ENCODE measurements at places on chromosomes 4 and X.
A peak's percentile ranks its signal among the peaks of the same experiment; 100 is the strongest.

DNA sequence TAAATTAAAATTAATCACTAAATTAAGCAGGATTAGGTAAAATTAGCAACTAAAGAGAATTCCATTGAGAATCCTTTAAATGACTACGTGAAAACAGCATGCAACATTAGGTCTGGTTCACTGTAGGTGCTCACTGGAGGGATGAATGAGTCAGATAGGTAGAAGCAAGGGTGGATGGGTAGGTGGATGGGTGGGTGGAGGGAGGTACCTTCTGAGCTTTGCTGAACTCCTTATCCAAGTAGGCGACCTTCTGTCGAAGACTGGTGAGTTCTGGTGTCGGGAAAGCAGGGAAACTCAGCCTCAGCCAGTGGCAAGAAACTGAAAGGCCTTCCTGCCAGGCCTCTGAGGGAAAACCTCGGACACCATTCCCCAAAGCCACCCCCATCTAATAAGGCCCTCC, 3.0 kb downstream of the GRIPAP1 start:
- no peak for DNase-seq

- DNase-seq: no peak
Measured at GRCh38 chr4:182937268-182938204, 20.4 kb upstream of the DCTD start.

DNA sequence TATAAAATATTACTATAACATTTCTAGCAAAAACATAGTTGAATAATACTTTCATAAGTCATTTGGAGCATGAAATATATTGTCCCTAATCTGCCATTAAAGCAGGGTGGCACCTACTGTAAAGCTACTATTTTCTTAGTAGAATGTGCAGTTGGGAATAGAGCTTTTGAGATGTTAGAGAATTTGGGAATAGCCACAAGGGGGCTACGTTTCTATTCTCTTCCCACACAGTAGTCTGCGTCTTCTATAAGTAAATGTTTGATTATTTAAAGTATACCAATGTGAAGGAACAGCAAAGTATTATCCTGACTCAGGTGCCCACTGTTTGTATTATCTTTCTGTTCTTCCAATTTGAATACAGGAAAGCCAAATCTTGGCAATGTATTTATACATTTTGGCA, 323.2 kb upstream of the GIMD1 start:
- no peak for DNase-seq

GRCh38 chr4:38904090-38904666, 36.6 kb downstream of the FAM114A1 start:
- DNase-seq: no peak

DNA sequence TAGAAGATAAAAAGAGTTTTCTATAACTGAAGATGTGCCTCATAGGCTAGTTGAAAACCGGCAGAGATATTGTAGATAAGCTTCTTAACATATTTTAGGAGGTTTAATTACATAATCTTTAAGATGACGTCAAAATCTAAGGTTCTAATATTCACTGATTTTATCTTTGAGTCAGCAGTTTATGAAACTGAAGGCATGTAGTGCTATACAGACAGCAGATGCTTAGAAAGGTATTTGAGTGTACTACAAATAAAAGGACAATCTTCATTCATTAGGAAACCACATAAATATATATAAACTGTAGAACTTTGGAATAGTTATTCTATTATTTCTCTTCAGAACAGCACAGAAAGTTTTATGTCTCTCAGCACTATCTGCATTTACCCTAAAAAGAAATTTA, 504.8 kb downstream of the IL15 start:
- DNase-seq: no peak

- DNase-seq: no peak
Measured at GRCh38 chr4:150104404-150105027, 26.3 kb downstream of the DCLK2 start.

GRCh38 chrX:126339928-126340327, 173.8 kb upstream of the DCAF12L2 start:
- DNase-seq: no peak

- no peak for DNase-seq
Measured at GRCh38 chr4:53916431-53916889, 147.9 kb downstream of the CHIC2 start.

DNA sequence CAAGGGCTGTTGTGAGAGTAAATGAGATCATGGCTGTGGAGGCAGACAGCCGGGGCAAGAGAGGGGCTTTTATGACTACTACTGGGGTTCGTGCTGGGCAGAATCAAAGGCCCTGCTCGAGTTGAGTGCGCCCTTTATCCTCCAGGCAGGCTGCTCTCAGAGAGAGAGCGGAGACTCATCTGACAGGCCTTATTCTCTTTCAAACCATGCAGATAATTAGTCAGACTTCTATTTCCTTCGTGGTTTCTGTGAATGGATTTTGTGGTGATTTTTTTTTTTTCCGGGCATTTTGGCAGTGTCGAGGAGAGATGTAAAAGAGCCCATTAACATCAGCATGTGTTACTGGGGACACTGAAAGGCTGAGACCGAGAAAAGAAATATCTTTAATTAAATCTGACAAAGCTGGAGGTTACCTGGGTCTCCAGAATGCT, 73.6 kb downstream of the MED28 start:
- no peak for DNase-seq

- no peak for DNase-seq
Measured at GRCh38 chr4:36772154-36772516, 472.4 kb upstream of the NWD2 start.

GRCh38 chr4:39279416-39279815, 86.7 kb downstream of the RFC1 start:
- DNase-seq: no peak

DNA sequence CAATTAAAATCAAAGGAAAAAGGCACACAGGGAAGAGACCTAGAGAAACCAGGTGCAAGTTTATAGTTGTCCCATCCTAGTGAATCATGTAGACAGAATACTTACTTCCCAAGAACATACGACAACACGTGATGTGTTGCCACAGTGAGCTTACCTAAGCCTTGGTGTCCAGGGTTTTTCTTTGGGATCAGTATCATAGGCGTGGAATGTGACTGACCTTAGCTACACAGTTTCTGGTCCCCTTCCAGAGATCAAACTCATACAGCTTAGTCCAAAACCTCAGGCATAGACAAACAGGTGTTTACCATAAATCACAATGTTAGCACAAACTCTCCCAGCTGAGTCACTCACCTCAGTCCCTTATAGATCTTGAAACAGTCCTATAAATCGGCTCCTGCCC, 17.7 kb downstream of the SLC25A31 start:
- no peak for DNase-seq

DNA sequence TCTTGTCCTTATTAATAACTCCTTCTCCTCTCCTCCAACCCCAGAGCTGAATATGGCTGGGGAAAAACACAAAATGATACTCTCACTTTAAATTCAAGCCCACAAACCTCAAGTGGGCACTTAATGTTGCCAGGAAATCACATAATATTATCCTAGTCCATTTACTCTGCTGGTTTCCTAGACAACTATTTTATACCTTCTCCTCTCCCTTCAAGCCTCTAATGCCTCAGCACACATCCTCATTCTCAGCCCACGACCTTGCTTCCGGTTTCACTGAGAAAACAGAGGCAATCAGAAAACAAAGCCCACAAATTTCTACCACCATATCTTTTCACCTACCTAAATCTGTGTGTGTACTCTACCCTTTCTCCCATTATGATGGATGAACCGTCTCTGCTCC, 12.1 kb upstream of the CLCN5 start:
- DNase-seq: no peak

DNA sequence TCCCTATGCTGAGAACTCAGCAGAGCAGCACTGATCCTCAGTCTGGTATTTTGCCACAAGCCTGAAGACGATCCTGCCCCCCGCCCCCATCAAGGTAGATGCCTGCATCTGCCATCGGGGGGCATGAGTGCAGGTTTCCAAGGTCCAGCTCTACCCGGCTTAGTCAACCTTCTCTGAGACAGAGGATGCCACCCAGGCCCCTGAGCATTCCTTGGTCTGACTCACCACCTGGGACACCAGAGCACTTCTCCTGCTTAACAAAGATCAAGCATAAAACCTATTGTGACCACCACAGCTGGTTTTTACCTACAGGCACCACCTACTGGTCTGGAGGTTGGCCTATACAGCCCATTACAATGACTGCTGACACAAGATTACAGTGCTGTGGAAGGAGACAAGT, 1168.1 kb downstream of the PCDH19 start:
- DNase-seq: no peak

DNA sequence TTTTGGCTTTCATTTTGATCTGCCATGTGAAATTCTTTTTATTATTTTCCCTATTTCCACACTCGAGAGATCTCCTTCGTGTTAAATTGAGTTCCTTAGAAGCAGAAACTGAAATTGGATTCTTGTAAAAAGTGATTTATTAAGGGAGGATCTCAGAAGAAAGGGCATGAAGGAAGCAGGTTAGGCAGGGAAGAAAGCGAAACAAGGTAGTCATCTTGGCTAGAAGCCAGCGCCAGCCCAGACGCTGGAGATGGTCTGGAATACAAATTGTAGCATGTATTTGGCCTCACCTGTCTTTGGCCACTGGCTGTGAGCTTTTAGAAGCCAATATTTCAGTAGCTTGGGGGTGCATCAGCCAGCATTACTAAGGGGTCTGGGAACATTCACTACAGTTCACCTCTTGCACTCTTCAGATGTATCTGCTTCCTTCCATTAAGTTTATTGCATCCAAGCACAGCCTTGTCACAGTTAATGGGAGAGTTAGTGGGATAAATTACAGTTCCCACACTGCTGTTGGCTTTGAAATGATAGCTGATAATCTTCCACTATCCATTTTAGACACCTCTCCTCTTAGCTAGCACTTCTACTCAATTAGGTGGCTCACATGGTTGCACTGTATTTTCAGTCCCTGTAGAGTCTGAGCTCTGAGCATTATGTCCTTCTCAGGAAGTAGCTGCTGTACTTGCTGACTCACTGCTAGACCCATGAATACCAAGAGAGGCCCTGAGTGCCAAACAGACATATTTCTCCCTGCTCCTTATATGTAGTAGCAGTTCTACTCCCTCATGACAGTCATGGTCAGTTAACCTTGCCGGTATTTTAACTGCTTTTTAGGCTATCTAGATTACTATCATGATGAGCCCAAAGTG, 14.6 kb downstream of the GRXCR1 start:
- DNase-seq: no peak

DNA sequence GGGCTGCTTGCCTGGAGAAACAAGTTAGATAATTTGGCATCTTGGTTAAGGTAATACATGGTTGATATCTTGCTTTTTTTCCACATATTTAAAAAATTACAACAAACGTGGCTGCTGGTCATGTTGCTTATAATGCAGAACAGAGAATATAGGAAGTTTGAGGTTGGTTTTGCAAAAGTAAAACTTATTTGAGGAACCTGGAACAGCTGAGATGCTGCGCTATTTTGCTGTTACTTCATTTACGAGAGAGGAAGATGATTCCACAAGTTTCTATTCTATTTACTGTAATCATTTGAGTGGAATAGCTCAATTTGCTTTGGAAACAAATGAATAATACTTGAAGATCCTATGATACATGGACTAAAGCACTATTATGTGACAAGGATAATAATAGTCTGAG, 118.9 kb downstream of the TMA16 start:
- no peak for DNase-seq

GRCh38 chr4:86032476-86033022, 327.3 kb downstream of the MAPK10 start:
- peak; percentile 41 for DNase-seq

DNA sequence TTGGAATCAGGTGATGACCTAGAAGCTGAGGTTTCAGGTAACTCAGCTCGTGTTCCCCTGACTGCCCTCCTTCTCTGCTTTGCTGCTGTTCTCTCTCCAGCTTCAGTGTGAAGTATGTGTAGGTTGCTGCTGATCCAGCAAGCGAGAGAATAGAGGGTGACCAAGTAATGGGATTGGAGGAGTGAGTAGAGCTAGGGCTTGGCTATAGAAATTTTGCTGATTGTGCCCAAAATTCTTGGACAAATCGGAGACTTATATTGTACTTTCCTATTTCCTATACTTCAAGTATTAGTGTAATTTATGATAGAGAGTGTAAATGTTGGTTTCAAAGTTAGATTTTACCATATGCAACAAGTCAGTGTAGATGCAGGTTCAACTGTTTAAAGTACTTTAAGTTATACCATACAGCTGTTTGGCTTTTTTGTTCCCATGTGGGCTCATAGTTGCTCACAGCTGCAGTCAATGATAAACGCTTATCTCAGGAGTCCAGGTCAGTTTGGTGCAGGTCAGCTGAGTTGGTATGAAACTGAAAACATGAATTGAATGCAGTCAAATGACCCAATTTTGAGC, 48.0 kb downstream of the RAPGEF2 start:
- DNase-seq: no peak

GRCh38 chr4:48863728-48864127, 32.8 kb downstream of the OCIAD1 start:
- no peak for DNase-seq

- no peak for DNase-seq
Measured at GRCh38 chrX:119989905-119990555, 46.5 kb upstream of the NKAP start.

DNA sequence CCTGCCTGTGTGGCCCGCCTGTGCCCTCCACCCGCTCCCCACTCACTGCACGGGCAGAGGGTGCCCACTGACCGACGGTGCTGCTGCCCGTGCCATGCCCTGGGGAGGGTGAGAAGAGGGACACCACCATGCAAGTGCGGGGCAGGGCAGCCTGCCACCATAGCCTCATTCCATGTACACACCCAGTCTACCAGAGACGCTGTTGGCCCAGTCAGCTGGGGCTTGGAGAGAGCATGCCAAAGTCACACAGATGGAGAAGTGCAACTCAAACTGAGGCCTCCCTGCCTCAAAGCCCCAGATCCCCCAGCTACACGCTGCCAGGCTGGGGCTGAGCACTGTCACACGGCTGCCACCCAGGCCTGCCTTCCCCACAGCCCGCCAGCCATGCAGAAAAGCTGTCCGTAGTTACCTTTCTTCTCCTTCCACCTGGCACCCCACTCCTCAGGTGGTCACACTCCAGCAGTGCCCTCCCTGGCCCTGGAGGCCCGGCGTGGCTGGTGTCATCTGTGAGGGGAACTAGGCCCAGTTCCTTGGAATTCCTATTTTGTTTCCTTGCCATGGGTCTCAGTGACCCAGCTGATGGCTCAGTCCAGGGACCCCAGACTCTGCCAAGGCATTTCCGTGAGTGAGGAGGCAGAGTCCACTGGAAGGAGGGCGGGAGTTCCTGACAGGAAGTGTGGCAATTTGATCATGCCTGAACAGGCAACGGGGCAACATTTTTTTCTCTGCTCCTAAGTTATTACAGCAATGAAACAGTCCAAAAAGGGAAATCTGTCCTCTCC, at the start of gene SLC2A9:
TSS of gene SLC2A9 (minus strand) at position 627 of the 782 bp plus-strand sequence. CDS start at position 559, 68 bp downstream.
- no peak for DNase-seq

- no peak for DNase-seq
Measured at GRCh38 chr4:1512738-1513660, 106.8 kb upstream of the NKX1-1 start.

Measured in muscle of arm (tissue), 14 donors.